ENCODE measurements at places on chromosomes 1 and 21.

DNA sequence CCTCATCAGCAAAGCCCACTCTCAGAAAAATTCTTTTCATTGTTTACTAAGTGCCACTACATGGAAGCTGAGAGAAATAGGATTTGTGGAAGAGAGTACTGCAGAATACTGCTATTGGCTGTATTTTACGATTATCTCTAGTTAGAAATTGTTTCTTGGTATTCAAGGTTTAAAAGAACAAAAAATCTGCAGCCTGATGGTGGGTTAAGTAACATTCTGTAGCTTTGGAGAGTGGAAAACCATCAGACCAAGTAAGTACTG is 27.3 kb downstream of the PTTG1IP start:
- no peak for DNase-seq

- no peak for DNase-seq
Observed at GRCh38 chr1:238961790-238962189, 424.6 kb upstream of the CHRM3 start.

GRCh38 chr1:173475564-173476196 is 1.5 kb upstream of the PRDX6 start:
- DNase-seq: peak; percentile 26

GRCh38 chr1:12778907-12779306 is 5.4 kb downstream of the PRAMEF12 start:
- DNase-seq: no peak

Measured in DMS53 (cell line).